ENCODE measurements at places on chromosomes 5 and 9. TPM values are rescaled to one million over a fixed set of nuclear protein-coding genes. Genes with fewer than 3 reads are reported as not detected.

The ARSB gene
- 16.7 TPM for total RNA-seq

The PTPRD gene
- total RNA-seq = 5.6 TPM

The KCNMB1 gene
- not detected for total RNA-seq

The IL4 gene
- total RNA-seq = not detected

The DROSHA gene
- 32.8 TPM for total RNA-seq

The FBP1 gene
- 2.9 TPM for total RNA-seq

The AGTPBP1 gene
- 21.0 TPM for total RNA-seq

The C5orf58 gene
- not detected for total RNA-seq

The CERCAM gene
- 49.1 TPM for total RNA-seq

The TAF11L10 gene
- total RNA-seq = not detected
